Inflammatory macrophage treated with lipopolysaccharide for 1 hour (primary cell): ENCODE measurements at places on chromosomes 12 and 14.

- no peak for DNase-seq
Observed at GRCh38 chr14:77469067-77469505, 11.2 kb downstream of the AHSA1 start.

GRCh38 chr14:24376448-24377070 is 8.6 kb downstream of the NFATC4 start:
- no peak for DNase-seq

DNA sequence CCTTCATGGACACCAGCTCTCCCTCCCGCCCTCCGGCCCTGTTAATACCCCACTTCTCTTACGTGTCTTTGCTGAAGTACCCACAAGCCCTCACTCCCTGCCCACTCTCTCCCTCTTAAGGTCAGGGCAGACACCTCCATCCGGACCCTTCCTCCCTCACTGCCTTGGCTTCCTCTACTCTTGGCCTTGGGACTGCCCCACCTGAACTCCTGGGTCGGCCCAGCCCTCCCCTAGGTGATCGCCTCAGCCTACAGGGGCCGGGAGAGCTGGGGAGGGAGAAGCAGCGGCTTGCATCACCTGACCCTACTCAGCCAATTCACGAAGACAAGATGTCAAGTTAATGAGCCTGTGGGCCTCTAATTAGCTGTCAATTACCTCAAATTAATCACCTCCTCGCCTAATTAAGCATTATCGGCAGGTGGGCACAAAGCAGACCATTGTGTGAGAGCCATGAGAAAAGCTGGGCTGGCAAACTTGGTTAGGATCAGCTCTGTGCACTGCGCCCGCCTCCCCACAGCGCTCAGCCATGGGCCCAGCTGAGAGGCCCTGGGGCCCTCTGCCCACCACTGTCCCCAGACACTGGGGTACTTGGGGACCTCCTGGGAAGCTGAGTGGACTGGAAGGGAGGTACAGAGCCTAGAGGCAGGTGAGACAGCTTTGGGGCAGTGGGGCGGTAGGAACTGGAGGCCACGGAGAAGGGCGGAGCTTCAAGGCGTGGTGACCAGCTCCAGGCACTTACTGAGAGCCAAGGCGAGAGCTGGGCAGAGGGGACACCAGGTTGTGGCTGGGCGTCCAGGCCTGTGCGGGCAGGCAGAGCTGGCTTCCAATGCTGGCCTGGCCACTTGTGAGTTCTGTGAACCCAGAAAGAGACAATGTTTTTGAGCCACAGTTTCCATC is 25.1 kb upstream of the VSX2 start:
- no peak for DNase-seq

DNA sequence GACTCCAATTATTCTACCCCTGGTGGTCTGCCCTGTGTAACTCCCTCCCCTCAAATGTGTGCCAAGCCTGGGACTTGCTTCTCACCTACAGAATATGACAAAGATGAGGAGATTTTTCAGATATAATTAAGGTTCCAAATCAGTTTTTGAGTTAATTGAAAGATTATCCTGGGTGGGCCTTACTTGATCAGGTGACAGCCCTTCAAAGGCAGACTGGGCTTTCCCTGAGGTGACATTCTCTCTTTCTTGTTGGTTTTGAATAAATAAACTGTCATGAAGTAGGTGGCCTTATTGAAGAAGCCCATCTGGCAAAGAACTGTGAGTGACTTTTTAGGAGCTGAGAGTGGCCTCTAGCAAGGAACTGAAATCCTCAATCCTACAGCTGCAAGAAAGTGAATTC is 106.0 kb downstream of the BRMS1L start:
- no peak for DNase-seq

DNA sequence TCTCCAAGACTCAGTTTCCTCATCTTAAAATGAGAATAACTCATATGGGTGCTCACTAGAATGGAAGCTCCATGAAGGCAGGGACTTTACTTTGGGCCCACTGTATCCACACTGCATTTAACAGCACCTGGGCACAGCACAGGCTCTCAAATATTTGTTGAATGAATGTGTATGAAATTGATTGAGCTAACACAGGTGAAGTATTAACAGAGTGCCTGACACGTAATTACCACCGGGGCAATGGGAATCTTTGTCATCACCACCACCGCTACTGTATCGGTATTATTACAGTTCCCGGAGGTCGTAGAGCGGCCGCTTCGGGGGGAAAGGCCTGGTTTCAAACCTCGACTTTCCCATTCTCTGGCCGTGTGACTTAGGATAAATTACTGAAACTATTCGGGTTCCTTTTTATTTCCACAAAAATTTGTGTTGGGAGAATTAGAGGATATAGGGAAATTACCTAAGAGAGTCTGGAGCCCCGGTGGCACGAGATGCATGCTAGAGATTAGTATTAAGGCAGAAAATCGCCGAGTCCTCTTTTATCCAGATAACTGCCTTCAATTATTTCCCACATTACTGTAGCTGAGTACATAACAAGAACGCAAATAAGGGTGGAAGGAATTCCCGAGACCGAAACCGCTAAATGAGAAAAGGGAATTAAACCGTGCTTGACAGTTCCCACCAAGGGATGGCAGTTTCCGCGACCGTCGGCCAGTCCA is 1.0 kb upstream of the RIC8B start:
- no peak for DNase-seq

- no peak for DNase-seq
Observed at GRCh38 chr12:121472150-121472905, 72.4 kb downstream of the RNF34 start.

GRCh38 chr14:63677891-63678379 is 36.3 kb upstream of the WDR89 start:
- DNase-seq = no peak

DNA sequence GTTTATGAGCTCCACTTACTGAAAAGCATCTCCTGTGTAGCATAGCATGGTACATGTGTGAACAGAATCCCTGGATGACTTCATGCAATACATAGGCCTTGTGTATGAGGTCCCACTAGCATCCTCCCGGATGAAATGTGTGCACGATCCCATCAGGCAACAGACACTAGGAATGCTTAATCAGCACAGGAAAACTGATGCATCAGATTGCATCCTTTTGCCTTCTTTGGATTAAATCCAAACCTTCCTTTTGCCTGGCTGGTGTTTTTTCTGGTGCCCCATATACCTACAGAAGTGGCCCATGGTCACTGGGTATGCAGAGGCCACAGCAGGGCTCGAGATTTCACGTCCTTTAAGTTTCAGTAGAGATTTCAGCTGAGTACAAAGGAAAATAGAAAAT is 120.9 kb upstream of the COCH start:
- no peak for DNase-seq

DNA sequence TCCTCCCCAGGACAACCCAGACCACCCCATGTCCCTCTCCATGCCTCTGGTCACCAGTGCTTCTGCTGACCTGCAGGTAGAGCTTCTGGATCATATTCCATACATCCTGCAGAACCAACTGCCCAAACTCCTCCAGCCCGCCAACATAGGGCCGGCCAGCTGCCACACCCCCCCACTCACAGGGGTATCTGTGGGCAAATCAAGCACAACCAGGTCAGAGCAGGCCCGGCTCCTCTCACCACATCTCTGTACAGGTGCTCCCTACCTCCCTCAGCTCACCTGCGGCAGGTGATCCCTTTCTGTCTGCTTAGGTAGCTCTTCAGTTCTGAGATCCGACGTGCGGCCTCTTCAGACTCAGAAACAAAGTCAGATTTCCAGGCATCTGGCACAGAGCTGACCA is 29.0 kb downstream of the TEP1 start:
- DNase-seq = no peak

GRCh38 chr14:22434901-22435550 is 154.0 kb downstream of the DAD1 start:
- DNase-seq = no peak

GRCh38 chr14:54194501-54194900 is 202.3 kb upstream of the CDKN3 start:
- no peak for DNase-seq

- DNase-seq = no peak
Observed at GRCh38 chr14:35384455-35385041, 20.0 kb downstream of the NFKBIA start.

- peak; percentile 11 for DNase-seq
Observed at GRCh38 chr12:101697930-101698799, 725 bp downstream of the CHPT1 start.

- DNase-seq = no peak
Observed at GRCh38 chr14:58659846-58660245, 22.1 kb downstream of the DACT1 start.

DNA sequence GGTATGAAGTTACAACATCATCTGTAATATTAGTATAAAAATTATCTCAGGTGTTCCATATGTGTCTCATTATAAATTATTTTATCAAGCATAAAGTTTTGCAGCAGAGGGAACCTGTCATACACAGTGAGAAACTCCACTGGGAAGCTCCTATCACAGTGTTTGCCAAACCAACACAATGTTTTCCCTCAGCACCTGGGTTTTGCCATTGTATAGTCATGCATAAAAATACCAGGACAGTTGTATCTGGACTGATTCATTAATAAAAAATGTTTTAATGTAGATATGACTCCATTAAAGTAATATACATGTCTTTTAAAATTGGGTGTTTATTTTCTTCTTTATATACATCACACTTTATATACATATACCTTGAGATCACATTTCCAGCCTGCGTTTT is 56.6 kb downstream of the METTL25 start:
- DNase-seq = no peak

- DNase-seq = no peak
Observed at GRCh38 chr12:45580356-45580969, 149.0 kb upstream of the ARID2 start.

GRCh38 chr12:55626154-55626553 is 10.5 kb upstream of the OR10P1 start:
- DNase-seq = no peak

DNA sequence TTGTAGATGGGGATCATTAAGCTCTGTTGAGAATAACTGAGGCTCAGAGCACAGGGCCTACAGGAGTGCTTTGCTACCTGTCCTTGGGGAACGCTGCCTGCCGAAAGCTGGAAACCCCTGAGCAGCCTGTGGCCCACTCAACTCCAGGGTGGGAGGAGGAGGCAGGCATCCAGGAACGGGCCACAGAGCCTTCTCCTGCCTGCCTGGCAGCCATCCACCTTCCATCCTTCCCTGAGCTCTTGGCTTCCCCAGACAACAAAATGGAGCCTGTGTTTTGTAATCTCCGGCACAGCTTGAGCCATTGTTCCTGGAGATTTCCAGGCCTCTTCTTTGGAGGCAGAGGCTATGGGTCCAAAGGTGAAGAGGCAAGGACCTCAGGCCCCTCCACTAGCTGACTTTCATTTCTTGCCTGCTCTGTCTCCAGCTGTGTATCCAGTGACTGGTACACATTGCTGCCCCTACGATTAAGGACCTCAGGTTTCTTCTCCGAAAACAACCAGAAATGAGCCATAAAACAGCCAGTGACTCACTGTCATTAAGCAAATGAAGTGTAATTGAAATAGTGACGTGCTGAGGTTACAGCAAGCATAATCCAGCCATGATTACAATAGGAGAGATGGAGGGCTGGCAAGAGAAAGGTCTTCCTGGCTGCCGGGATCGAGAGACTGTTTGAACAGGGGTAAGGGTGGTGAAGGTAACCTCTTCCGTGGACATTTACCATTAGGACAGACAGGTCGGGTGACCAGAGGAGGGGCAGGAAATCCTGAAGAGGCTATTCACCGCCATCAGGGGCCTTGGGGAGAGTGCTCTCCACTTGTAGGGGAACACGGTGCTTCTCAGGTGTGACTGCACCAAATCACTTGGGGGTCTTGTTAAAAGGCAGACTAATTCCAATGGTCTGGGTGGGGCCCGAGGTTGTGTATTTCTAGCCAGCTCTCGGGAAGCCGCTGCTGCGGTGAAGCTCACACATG is 56.3 kb upstream of the KCNA5 start:
- DNase-seq = no peak

- no peak for DNase-seq
Observed at GRCh38 chr12:94254270-94254669, 105.9 kb downstream of the PLXNC1 start.

- DNase-seq = no peak
Observed at GRCh38 chr14:59085207-59085739, 103.2 kb upstream of the DAAM1 start.

DNA sequence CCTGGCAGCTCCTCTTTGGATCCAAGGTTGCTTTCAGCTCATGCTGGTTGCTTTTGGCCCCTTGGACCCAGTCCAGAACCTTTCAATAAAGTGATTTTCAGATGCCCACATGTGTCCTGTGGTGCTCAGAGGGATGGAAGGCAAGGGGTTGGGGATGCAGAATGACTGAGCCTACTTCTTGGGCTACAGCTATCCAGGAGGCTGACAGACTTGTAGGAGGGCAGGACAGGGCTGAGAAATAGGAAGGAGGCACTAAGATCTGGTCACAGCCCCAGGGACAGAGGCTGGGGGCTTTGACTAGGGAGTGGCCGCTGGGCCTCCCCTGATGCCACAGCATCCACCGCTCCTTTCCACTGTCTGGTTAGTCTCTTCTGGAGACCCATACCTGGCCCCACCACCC is 1.2 kb upstream of the HOXC11 start:
- DNase-seq = no peak

DNA sequence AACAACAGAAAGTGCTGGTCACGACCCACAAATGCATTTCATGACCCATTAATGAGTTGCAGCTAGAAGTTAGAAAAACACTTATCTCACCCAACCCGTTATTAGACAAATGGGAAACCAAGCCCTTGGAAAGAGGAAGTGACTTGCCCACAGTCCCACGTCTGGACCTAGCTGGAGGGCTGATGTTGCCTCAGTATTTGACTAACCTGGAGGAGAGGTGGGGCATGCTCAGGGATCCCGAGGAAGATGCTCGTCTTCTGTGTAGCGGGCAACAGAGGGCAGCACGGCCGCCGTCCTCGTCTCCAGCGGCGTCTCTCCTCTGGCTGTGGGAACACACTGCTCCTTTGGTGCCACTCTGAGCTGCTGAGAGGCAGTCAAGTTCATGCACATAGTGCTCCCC is 12.7 kb downstream of the CCND2 start:
- peak; percentile 71 for DNase-seq

GRCh38 chr14:76267322-76268046 is 108.5 kb upstream of the ESRRB start:
- DNase-seq = peak; percentile 15

- DNase-seq = peak; percentile 55
Observed at GRCh38 chr12:6647083-6647604, at the start of gene ACRBP. Gene ACRBP (minus strand): TSS chr12:6647432. CDS start chr12:6647366, 66 bp downstream.

DNA sequence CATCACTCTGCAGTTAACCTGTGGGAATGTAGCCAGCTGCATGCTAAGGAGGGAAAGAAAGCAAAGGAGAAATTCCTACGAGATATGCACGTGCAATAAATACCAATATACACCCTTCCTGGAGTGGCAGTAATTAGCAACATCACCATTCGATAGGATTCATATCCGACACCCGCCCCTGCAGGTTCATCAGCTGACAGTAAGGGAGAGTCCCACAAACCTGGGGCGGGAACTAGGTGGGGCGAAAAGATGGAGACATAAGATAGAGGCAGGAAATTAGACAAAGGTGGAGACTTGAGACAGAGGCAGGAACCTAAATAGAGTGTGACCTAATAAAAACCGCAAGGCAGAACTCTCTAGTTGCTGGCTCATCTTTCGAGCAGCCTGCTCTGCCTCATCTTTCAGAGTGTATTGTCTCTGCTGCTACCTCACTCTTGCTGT is 51.6 kb downstream of the PLEKHG3 start:
- no peak for DNase-seq

DNA sequence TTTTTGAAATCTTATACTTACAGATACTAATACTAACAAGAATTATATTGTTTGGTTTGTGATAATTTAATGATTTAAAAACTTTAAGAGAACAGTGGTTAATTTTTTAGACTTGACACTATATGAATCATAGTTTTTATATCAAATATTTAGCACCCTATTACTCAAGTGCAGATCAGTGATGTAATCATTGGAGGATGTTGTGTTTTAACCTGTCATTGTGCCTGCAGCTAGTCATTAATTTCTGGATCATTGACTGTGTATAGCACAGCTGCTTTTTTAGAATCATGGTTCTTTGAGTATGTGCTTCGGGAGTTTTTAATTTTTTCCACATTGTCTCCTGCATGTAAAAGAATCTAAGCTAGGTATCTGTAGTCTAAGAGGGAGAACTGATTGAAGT is 17.3 kb downstream of the ARID4A start:
- no peak for DNase-seq
